NCI-H524 treated with DMSO at 0.1 percent for 48 hours (cell line): ENCODE measurements at places on chromosomes 6 and 20.

- no peak for DNase-seq
Measured at GRCh38 chr6:32840604-32841246, 2.2 kb upstream of the TAP2 start.

DNA sequence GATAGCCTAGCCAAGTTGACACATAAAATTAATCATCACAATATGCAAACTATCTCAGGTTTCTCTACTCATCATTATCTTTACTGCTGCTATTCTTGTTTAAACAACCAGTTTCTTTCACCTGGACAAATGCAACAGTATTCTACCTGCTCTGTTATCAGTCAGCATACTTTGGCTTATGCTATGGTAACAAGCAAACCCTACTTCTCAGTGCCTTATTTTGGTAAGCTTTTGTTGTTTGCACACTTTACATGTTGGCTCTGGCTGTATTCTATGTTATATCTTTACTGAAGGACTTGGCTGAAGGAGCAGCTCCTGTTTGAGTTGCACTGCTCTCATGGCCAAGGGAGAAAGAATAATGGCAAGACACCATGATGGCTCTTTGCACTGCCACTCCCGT lies 463.1 kb downstream of the EPM2A start:
- DNase-seq, result no peak

DNA sequence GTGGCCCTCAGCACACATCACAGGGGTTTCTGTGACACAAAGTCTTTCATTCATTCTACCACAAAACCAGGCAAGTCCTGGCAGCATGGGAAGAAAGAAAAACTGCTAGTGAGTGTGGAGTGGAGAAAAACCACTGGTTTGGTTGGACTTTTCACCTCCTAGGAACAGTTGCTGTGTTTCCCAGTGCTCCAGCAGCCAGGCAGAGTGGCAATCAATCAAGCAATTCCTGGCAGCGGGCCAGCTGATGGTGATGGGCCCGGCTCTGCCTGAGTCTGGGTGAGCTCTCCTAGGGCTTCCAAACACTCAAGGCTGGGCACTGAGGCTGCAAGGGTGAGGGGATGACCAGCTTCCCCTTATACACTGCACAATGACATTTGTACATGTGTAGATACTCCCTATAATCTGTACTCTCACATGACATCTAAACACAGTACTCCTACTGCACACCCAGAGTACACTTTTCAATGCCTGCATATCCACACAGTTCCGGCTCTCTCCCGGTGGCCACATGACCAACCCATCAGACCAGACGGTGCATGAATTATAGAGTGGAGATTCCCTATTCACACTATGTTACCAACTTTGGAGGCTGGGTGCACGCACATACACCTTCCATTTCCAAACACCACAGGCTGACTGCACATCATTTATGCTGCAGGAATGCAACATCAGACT lies 156.6 kb downstream of the UNC5CL start:
- DNase-seq, result no peak

- DNase-seq, result no peak
Measured at GRCh38 chr20:41003143-41003935, 25.3 kb upstream of the TOP1 start.

DNA sequence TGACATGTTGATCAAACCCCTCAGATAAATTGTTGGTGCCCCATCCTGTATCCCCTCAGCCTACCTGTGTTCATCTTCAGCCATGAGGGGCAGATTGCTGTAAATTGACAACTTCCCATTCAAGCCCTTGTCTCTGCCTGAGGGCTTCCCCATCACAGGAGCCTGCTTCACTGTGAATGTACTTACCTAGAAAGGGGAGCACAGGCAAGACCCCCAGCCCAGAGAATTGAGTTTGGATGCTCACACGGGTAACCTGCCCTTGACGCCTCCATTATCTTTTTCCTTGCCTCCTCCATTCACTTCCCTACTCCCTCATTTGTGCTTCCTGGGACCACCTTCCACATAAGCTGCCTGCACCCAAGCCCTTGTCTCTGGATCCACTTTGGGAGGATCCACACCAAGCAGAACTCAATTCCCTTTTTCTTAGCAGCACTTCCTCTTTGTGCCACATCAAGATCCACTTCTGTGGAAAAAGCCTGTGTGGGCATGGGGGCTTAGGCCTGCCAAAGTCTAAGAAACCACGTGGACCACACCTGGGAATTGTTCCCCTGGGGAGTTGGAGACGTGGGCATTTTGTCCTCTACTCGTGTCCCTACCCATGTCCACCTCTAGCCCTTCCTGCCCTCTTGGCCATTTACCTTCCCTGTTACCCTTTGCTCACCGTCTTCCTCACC lies 103.4 kb upstream of the FOXA2 start:
- DNase-seq, result no peak

- no peak for DNase-seq
Measured at GRCh38 chr6:108123481-108123929, 42.3 kb upstream of the NR2E1 start.

DNA sequence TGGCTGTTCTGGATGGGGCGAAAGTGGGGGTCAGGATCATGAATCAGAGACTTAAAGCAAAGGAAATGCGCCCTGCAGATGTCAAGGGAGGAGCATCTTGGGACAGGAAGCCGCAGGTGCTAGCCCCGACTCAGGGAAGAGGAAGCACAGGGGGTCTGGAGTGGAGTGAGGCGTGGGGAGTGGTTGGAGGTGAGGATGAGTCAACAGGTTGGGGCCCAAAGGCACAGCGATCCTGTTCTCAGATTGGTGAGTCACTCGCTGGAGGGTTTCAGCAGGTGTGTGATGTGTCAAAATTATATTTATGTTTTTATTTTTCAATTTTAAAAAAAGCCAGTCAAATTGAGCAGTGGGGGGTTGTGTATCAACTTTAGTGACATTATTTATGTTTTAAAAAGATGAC lies 19.0 kb downstream of the PACSIN1 start:
- DNase-seq, result no peak

DNA sequence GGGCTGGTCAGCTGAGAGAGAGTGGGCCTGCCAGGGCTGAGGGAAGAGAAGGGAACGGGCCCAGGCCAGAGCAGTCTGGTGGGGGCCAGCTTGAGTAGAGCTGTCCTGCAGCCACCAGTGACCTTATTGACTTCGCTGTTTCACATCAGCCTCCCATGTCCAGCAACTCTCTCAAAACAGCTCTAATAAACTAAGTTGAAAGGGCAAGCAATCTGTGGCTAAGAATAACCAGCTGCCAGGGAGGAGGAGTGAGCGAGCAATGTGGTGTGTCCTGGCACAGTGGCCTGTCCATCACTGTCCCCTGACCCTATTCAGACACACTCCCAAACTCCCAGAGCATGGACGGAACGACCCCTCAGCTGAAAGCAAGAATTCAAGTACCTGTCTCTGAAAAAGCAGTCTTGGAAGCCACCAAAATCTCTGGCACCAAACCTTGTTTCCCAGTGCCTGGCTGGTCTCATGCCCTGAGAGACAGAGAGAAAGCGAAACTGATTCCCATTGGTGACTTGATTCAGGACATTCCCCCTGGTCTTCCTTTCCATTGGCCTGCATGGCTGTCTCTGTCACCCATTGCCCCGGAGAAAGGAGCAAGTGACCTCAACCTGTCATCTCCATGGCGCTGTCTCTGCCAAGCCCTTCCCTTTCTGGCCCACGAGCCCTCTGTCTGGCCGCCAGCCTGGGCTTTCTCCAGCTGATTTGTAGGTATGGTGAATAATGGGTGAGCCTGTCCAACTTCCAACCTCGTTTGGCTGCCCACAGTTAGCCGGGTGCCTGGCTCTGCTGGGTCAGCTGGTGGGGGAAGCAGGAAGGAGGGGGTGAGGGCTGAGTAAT lies at the start of gene DDO:
Gene DDO, minus strand, starts transcription at position 490 of the 831 bp plus-strand sequence. CDS start 2,113 bp downstream, outside the sequence.
- DNase-seq, result no peak

DNA sequence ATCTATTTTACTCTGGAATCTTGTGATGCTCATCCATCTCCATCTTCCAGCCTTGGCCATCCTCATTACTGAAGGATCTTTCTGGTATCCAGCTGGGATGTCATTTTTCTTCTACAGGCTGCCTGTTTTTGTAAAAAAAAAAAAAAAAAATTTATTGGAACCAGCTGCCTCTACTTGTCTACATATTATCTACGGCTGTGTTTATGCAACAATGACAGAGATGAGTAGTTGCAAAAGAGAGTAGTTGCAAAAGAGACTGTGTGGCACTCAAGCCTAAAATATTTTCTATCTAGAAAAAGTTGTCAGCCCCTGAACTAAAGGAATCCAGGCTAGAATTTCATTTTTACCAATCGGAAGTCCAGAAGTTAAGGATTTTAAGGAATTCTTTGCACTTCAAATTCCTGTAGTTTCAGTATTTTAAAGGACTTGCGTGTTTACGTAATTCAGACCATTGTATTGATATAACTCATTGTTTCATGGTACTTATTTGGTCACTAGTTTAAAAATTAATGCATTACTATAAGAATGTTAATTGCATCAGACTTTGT lies 38.6 kb upstream of the PLCG1 start:
- DNase-seq, result no peak

DNA sequence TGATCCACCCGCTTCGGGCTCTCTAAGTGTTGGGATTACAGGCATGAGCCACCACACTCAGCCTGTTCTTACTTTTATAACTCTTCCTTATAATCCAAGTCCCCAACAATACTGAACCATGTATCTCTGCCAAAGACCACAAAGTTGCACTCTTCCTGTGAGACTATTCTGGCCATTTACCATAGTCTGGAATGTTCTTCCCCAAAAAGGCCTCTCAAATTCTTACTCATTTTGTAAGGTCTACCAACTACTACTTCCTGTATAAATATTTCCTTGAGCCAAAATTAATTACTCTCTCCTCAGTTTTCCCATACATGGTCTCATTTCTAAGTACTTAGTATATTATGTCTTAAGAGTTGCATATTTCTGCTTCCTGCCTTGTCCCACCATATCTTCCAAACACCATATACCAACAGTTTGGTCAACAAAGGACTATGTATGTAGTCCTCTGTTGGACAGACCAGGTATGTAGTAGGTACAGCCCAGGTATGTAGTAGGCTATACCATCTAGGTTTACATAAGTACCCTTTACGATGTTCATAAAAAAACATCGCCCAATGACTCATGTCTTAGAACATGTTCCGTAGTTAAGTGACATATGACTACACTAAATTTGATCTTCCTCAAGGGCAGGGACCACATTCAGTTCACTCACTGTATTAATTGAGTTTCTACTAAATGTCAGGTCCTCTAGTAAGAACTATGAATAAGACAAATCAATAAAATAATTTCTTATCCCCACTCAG lies 22.0 kb downstream of the RANBP9 start:
- DNase-seq, result no peak

DNA sequence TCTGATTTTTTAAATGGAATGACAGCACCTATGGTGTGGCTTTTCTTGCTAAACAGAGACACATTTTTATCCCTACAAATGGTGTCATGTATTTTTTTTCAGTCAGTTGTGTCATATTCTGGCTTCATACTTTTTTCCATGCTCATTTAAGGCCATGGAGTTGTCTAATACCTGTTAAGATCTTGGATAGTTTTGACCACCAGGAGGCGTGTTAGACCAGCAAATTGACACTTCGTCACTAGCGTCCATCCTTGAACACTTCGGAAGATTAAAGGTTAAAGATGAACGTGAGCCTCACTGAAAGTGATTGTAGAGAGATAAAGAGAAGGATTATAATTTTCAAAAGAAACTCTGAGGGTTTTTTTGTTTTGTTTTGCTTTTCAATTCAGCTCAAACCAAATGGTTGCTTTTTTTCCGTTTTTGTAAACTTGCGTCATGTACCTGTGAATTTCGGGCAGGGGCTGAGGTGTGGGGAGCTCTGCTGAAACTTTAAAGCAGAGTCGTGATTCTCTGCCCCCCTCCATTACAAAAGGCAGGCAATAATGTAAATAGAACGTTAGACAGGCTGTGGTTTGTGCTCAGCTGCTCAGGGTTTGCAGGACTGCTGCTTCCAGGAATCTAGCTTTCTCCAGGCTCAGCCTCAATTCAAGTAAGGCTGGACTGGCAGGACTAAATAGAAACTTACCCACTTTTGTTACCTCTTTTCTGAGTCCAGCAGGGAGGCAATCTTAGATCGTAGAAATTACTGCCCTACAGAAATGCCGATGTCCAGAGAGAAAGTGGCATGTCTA lies 245.1 kb downstream of the FOXA2 start:
- peak; percentile 12 for DNase-seq

DNA sequence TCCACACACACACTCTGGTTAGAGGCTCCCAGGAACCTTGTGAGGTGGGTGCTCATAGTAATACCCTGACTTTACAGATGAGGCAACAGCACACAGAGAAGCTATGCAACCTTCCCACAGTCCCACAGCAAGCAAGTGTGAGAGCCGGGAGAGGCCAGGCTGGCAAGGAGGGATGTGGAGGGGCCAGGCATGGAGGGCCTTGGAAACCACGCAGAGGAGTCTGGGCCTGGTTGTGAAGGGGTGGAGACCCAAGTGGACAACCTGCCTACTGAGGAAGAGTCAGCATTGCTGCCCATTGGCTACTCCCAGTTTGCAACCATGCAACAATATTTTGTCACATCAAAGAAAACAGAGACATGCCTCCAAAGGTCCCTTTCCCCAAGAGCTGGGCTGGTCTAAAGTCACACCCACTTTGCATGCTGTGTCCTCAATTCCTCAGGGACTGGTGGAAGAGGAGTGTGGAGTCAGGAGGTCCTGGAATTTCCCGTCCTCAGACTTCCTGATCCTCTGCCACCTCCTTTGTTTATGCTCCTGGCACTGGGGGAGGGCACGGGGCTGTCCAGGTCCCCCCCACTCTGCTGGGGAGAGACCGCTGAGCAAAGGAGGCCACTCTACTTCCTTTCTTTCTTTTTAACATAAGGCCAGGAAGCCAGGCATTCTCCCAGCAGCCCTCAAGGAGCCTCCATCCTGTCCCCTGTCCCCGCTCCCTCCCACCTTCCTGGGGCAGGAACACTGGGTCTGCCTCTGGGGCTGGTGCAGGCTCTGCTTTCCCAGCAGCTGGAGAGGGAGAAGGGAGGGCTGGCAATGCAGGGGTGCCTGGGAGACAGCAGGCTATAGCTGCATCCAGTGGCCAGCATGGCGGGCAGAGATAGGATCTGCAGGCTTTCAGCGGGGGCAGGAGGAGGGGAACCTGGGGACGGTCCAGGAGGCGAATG lies 68.3 kb downstream of the NOL4L start:
- no peak for DNase-seq

- DNase-seq, result no peak
Measured at GRCh38 chr6:169783401-169783800, 32.0 kb downstream of the ERMARD start.

DNA sequence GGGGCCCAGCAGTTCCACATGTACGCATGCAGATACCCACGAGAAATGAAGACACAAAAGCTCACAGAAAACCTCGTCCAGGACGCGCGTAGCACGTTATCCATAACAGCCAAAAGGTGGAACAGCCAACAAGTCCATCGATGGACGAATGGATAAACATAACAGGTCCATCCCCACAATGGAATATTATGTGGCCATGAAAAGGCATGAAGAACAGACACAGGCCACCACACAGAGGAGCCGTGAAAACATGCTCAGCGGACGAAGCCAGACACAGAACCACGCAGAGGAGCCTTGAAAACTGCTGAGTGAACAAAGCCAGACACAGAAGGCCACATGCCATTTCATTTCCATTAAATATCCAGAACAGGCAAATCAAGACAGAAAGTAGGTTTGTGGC lies 38.0 kb downstream of the SLC2A4RG start:
- DNase-seq, result no peak

DNA sequence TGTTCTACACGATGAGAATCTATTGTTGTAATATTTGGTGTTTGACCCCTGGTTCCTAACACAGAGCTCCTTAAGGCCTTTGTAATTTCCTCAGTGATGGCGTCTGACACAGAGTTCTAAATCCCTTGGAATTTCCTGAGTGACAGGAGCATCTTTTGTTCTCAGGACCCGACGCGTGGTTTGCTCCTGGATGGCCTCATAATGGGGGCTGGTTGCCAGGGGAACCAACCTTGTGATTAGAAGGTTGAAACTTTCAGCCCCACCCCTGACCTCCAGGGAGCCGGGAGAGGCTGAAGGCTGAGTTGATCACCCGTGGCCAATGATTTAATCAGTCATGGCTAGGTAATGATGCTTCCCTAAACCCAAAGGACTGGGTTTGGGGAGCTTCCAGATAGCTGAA lies 20.5 kb upstream of the ZNF133 start:
- no peak for DNase-seq
